Vagina (tissue), 2 donors: ENCODE measurements at places on chromosomes 16 and 17. TPM values are rescaled to one million over a fixed set of nuclear protein-coding genes. Genes with fewer than 3 reads are reported as not detected.

SRCAP gene
- total RNA-seq = 28.5 TPM

SLC52A1 gene
- total RNA-seq = 0.49 TPM

CALB2 gene
- total RNA-seq = 3.9 TPM

SEZ6L2 gene
- 15.7 TPM for total RNA-seq

KRTAP9-4 gene
- total RNA-seq = not detected

MYH3 gene
- total RNA-seq = 4.9 TPM

STX8 gene
- total RNA-seq = 31.2 TPM

CCL11 gene
- total RNA-seq = 1.2 TPM

GCGR gene
- not detected for total RNA-seq

LRRC59 gene
- total RNA-seq = 49.6 TPM

CIBAR2 gene
- not detected for total RNA-seq

MSLN gene
- total RNA-seq = not detected

GUCY2D gene
- total RNA-seq = not detected

RGS11 gene
- total RNA-seq = 5.4 TPM

RAB11FIP4 gene
- 11.0 TPM for total RNA-seq

SPATA22 gene
- not detected for total RNA-seq

ZG16 gene
- total RNA-seq = not detected

NSRP1 gene
- total RNA-seq = 17.4 TPM

ZNF48 gene
- 3.4 TPM for total RNA-seq

CDH11 gene
- 45.2 TPM for total RNA-seq

SDR42E2 gene
- total RNA-seq = not detected

UTS2R gene
- not detected for total RNA-seq

RNF222 gene
- 2.5 TPM for total RNA-seq

KIF2B gene
- total RNA-seq = not detected

ZNF629 gene
- 11.3 TPM for total RNA-seq

CD300LD gene
- not detected for total RNA-seq

FBXL16 gene
- 4.4 TPM for total RNA-seq

DYNLRB2 gene
- total RNA-seq = not detected

ATP6V0D1 gene
- total RNA-seq = 110 TPM

RGS9 gene
- 8.1 TPM for total RNA-seq

CCL7 gene
- total RNA-seq = not detected

KRT39 gene
- not detected for total RNA-seq

FBXW10 gene
- 0.25 TPM for total RNA-seq

DRC3 gene
- total RNA-seq = 0.74 TPM

PRCD gene
- total RNA-seq = 21.4 TPM

FMNL1 gene
- total RNA-seq = 22.1 TPM

MYH11 gene
- total RNA-seq = 822 TPM

C16orf92 gene
- not detected for total RNA-seq

TP53TG3B gene
- total RNA-seq = not detected

GLIS2 gene
- 6.9 TPM for total RNA-seq

KRTAP4-3 gene
- total RNA-seq = not detected

TMC5 gene
- not detected for total RNA-seq

ARL5C gene
- total RNA-seq = not detected

ABAT gene
- total RNA-seq = 3.9 TPM

ZG16B gene
- 11.3 TPM for total RNA-seq

ULK2 gene
- 25.3 TPM for total RNA-seq

NEUROD2 gene
- total RNA-seq = not detected

KRT12 gene
- total RNA-seq = not detected

PHOSPHO1 gene
- not detected for total RNA-seq

RNF43 gene
- total RNA-seq = 27.7 TPM

EFTUD2 gene
- total RNA-seq = 55.5 TPM

AKTIP gene
- 32.2 TPM for total RNA-seq

IL32 gene
- 13.0 TPM for total RNA-seq

PRSS33 gene
- not detected for total RNA-seq
